Left ventricle myocardium superior (tissue), 1 donor: ENCODE measurements at places on chromosomes 5 and 9.

- no peak for DNase-seq
These were observed 41.3 kb downstream of the CAST start for GRCh38 chr5:96703384-96703920.

DNA sequence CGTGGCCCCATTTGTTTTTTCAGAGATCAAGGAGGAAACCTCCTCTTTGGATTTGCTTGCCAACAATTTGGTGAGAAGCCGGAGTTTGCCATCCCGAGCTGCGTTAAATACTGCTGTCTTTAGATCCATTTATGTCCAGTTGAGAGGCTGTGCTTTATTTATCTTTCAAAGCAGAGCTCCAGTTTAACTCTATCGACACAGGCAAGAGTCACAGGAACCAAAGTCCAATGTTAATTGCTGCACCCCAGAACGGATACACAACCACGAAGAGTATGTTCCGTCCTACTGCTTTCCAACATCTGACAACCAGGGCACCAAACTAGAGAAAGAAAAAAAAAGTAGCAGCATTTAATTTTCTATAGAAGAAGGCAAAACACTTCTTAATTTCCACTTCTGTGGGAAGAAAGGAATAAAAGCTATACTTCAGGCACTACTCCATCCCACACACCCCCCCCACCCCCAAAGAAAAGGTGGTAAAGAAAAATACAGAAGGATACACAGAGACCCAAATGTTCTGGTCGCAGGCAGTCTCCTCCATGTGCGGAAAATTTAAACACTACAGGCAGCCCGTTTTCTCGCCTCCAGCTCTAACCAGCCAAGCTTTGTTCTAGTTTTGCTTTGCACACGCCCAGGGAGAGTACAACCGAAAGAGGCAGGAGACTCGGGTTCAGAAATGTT lies 1.1 kb downstream of the FEM1C start:
- no peak for DNase-seq

DNA sequence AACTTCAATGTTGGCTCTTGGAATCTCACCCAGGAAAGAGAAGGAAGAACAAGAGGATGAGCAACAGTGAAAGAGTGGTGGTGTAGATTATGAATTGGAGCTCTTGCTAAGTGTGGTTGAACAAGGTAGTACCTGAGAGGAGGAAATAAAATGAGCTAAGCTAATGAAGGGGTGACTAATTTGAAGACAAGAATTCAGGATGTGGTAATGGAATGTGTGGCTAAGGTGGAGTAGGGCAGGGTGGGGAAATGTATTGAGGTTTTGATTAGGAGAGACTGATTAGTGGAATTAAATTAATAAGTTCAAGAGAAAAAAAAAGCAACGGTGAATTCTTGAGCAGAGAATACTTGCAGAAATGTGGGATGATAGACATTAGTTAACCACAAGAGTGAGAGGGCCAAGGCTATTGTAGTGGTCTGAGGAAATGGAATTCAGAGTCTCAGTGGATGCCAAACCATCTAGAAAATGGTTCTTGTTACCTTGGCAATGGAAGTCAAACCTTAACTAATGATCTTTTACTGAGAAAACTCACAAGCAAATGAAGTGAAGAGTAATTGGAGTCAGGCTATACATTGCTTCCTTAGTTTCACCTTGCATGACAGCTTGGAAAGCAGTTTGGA lies 648.3 kb upstream of the ZNF608 start:
- DNase-seq: no peak

- no peak for DNase-seq
These were observed 19.9 kb upstream of the SUSD1 start for GRCh38 chr9:112194969-112195431.
